Ammon's horn (tissue), 1 donor: ENCODE measurements at places on chromosomes 16 and 17.

- peak; percentile 25 for DNase-seq
Observed at GRCh38 chr16:53745086-53745485, 41.1 kb downstream of the FTO start.

DNA sequence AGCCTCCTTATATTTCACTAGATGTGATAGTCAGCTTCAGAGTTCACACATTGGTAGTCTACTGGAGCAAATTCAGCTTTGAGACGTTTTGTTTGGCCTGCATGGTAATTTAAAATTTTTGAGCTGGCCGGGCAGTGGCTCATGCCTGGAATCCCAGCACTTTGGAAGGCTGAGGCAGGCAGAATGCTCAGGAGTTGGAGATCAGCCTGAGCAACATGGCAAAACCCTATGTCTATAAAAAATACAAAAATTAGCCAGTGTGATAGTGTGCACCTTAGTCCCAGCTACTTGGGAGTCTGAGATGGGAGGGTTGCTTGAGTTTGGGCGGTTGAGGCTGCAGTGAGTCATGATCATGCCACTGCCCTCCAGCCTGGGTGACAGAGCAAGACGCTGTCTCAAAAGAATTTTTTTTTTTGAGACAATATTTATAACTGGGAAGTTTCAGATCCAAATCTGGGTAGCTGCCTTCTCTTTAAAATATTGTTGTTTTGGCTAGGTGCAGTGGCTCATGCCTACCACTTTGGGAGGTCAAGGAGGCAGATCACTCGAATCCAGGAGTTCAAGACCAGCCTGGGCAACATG, 4.8 kb upstream of the BLMH start:
- DNase-seq: no peak

GRCh38 chr17:81294512-81295030, 536 bp downstream of the SLC38A10 start:
- no peak for DNase-seq

DNA sequence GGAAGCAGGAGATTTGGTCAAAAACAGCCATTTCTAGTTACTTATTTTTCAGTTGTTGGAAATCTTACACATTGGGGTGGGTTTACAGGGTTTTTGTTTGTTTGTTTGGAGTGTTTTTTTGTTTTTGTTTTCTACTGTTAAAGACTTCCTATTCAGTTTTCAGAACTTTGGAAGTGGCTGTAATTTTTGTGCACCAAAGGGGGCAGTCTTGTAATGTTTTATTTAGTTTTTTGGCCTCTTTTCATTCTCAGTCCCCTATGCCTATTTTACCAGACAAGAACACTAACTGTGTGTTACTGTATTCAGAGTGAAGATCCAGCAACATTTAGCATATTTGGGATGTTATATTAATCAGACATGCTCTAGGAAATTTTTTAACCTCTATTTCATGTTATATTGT, 20.6 kb downstream of the TPPP3 start:
- DNase-seq: peak; percentile 51

DNA sequence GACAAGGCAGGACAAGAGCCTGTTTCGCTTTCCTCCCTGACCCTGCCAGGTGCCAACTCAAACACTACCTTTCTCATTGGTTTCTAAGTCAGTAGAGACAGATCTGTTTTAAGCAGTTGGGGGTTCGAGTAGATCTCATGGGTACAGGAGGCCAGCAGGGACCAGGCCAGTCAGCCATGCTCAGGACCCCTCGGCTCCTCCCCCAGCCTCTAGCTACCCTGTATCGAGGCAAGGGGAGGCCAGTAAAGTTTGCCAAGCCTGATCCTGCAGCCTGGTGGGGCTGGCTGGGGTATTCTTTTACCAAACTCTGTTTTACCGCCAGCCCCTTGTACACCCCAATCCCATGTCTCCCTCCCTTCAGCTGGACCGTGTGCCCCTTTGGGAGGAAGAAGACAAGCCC, 26.6 kb downstream of the OR1D5 start:
- no peak for DNase-seq

- DNase-seq: no peak
Observed at GRCh38 chr17:422196-422930, 69.8 kb upstream of the RPH3AL start.

- no peak for DNase-seq
Observed at GRCh38 chr17:75003957-75004355, 8.5 kb upstream of the MRPL58 start.

DNA sequence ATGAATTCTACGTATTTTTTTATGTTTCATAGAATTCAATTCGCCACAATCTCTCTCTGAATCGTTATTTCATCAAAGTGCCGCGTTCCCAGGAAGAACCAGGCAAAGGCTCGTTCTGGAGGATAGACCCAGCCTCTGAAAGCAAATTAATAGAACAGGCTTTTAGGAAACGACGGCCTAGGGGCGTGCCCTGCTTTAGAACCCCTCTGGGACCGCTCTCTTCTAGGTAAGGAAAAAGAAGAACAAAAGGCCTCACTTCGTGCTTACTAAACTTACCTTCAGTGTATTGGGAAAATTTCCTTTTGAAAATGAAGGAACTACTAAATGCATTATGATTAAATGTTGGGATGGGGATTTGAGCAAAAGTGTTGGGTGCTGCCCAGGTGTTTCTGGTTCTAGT, 63.2 kb downstream of the FOXK2 start:
- DNase-seq: no peak

- no peak for DNase-seq
Observed at GRCh38 chr17:35717475-35717874, 14.0 kb upstream of the RASL10B start.

GRCh38 chr17:67482764-67483163, 105.7 kb downstream of the PITPNC1 start:
- no peak for DNase-seq

- DNase-seq: no peak
Observed at GRCh38 chr17:8593276-8593675, 37.2 kb downstream of the MYH10 start.

- no peak for DNase-seq
Observed at GRCh38 chr17:80210348-80211108, 9.6 kb downstream of the SGSH start.

GRCh38 chr16:1560866-1561265, 27.4 kb downstream of the TMEM204 start:
- no peak for DNase-seq

DNA sequence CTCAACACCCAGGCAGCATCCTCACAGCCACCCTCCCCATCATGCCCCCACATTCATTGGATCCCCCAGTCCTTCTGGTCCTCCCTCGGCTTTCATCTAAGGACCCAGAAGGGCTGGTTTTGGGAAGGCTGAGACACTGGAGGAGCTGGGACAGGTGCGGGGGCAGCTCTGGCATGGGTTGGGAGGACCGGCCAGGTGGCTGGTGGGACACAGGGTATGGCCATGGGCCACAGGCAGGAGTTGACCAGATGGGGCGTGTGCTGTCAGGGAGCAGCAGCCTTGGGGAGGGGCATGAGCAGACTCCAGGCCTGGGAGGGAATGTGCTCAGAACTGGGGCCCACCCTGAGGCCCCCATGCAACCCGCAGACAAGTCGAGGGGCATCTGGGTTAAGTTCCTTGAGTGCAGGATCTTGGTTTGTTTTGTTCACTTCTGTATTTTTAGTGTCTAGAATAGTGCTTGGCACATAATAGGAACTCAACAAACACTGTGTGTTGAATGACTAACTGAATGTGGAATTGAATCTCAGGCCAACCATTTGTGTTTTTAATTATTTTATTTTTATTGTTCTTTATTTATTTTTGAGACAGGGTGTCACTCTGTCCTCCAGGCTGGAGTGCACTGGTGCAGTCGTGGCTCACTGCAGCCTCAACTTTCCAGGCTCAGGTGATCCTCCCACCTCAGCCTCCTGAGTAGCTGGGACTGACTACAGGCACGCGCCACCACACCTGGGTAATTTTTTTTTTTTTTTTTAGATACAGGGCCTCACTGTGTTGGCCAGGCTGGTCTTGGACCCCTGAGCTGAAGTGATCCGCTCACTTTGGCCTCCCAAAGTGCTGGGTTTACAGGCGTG, 5.6 kb downstream of the P2RX1 start:
- no peak for DNase-seq

DNA sequence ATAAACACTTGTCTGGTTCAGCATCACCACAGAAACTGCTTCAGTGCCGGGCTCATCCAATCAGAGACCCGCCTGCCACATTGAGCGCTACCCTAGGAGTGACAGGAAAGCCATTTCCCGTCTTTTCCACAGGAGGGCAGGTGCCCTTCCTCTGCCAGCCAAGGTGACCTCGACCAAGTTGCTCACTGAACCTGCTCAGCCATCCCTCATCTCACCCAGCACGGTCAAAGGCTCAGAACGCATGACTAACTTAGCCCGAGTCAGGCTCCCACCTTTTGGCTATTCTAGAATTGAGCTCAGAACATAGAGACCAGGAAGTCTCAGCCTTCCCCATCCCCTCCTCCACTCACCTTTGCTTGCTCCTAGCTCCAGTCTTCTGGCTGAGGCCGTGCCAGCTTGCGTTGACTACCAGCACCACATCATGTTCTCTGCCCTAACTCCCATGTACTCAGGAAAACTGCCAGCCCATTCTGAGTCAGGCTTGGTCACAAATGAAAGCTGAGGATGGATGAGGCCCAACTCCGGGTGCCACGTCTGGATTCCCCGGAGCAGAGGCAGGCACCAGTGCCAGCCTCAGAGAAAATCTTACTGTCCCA, 15.6 kb downstream of the MRPS23 start:
- peak; percentile 67 for DNase-seq

DNA sequence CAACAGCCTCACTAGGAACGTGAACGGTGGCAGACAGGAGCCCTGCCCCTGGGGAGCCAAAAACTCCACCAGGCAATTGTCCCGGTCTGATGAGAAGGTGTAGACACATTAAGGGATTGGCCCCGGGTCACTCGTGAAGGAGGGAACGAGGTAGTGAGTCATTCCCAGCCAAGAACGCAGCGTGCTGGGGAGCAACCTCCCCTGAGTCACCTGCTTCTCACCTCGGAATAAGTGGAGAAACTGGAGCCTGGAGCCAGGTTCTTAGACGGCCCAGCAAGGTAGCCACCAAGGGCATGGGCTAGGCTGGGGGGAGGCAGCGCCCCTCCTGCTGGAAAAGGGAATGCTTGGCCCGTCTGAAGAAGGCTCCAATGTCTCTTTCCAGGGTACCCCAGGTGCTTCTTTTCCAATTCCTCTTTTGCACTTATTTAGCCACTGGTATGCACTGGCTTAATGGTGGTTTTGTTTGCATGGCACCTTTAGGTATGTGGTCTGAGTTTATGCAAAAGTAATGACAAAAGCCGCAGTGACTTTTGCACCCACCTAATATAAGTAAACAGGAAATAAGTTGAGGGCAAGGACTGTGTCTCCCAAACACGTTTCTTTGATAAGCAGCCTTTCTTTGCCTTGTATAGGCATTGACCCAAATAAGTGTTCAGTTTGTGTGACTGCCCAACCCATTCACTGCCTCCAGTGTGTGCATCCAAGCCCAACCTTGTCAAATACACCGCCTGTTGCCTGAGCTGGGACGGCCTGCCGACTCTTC, 1.8 kb upstream of the HELZ start:
- DNase-seq: no peak

DNA sequence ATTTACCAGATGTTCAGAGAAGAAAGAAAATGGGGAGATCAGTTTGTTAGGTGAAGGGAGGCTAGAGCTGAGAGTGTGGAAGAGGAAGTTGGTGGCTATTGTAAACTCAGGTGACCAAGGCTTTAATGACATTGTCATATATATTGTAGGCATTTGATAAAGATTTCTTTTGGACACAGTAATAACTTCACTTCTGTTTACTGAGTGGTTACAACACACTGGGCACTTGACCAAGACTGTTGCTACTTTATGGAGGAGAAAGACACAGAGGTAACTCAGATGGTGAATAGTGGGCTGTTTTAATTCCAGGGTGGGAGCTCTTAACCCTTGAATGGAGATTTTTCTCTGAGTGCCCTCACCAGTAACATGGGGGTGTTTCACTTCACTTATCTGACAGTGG, 46.0 kb downstream of the TNRC6A start:
- no peak for DNase-seq

GRCh38 chr17:59561042-59561441, 4.4 kb upstream of the DHX40 start:
- peak; percentile 26 for DNase-seq

- DNase-seq: no peak
Observed at GRCh38 chr16:25563700-25564099, 128.1 kb upstream of the HS3ST4 start.

GRCh38 chr17:570388-570787, 144.3 kb downstream of the VPS53 start:
- no peak for DNase-seq

- no peak for DNase-seq
Observed at GRCh38 chr16:54373534-54374520, 87.2 kb upstream of the IRX3 start.

GRCh38 chr17:4467287-4467686, 31.4 kb upstream of the SPNS2 start:
- DNase-seq: no peak

DNA sequence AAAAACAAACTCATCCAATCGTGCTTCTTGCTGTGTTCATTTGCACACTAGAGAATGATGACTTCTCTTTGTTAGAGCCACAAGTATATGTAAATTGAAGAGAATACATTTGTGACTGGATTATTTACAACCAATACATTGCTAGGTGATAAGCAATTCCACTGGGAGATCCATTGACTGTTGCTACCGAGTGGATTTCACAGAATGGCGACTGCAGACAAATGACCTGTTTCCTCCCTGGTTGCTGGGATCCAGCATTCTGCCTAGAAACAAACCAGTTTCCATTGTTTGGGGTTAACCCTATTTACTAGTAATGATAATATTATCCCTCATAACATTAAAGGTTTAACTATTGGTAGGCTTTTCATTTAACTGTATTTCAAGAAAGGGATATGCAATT, 36.9 kb upstream of the CPHXL start:
- no peak for DNase-seq

GRCh38 chr17:81018044-81018802, 16.7 kb upstream of the BAIAP2 start:
- DNase-seq: peak; percentile 19

DNA sequence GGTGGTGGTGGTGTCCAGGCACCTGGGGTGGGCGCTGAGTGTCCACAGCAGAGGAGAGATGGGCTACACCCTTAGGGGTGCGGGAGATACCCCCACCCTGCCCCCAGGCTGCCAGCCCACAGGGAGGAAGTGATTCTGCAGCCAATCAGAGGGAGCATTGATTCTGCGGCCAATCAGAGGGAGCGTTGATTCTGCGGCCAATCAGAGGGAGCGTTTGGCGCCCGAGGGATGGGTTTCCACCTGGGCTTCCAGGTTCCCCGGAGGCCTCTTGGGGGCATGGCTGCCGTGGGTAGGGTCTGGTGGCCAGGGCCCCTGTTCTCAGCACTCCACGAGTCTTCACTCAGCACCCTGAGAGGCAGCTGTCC, 28.2 kb upstream of the ACSF3 start:
- DNase-seq: no peak
